Epithelial cell of proximal tubule (primary cell): ENCODE measurements at places on chromosomes 12 and 14.

DNA sequence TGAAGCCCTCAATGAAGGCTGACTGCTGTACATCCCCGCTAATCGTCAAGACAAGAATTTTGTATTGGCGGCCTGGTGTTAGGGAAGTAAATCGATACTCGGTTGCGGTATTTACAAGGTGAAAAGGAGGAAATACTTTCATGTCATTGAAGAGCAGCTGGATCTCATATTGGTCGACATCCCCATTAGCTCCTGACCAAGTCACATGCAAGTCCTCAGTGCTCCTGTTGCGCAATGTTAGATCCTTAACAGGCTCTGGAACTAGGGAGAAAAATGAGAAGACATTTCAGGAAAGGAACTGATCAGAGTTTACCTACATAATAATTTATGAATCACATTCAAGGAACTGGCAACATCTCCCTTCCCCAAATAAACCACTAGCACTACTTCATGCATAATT is 66.2 kb downstream of the PTPRB start:
- DNase-seq, result no peak

DNA sequence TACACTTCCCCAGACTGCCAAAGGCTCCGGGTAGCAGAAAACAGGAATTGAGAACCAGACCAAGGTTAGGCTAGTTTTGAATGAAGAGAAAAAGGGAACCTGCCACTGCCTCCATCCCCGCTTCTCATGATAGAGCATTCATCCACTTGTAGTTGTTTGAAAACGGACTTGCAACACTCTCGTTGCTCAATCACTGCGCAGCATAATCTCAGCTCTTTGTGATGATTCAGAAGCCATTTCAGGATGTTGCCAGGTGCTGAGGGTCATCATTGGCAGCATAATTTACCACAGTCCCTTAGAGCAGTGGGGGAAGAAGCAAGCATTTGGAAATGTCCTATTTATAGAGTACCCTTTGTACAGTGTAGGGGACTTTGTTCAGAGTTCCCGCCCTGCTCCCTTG is 25.6 kb downstream of the KCNK13 start:
- peak; percentile 86 for DNase-seq

DNA sequence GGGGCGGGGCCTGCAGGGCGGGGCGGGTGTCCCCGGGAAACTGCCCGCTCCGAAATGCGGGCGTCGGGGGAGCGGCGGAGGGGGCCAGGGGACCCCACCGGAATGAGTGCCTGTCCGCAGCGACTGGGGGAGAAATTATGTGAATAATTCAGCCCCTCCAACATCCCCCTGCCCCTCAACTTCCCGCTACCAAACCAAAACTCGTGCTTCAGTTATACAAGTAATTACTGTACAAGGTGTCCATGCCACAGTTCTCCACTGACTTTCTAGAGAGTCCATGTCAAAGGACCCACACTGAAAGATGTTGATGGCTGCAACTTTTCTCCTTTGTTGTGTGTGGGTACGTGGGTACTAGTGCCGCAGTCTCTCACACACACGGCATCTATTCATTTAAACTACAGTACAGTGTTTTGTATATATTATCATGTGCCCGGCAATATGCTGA is 414 bp upstream of the CDK17 start:
- no peak for DNase-seq

- DNase-seq, result no peak
These were observed 98.1 kb downstream of the DDHD1 start for GRCh38 chr14:53055003-53055402.

GRCh38 chr14:95496111-95496681 is 20.3 kb downstream of the SYNE3 start:
- DNase-seq, result no peak

GRCh38 chr14:71240866-71241520 is 333.7 kb downstream of the PCNX1 start:
- no peak for DNase-seq

GRCh38 chr14:91554535-91555332 is 44.6 kb upstream of the PPP4R3A start:
- DNase-seq, result no peak

DNA sequence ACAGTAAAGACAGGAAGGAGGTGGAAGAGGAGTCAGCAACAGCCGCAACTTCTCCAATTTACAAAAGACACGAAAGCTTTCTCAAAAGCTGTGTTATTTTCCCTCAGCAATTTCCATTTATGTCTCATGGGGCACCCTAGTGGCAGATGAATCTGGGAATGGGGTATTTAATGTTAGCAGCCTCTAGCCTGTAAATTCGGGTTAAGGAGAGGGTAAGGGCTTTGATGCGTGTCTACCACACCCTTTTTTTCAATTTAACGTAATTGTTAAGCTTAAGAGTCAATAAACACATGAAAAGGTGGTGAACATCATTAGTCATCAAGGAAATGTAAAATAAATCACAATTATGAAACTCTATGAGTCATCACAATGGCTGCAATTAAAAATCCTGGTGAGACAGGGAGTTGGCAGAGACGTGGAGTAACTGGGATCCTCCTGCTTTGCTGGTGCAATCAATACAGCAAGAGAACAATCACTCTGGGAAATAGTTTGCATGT is 986.4 kb downstream of the AACS start:
- DNase-seq, result peak; percentile 41

- DNase-seq, result peak; percentile 82
These were observed 156.3 kb downstream of the TMX1 start for GRCh38 chr14:51396222-51396815.

- DNase-seq, result peak; percentile 52
These were observed 218.6 kb upstream of the SYT1 start for GRCh38 chr12:78645956-78646355.

- DNase-seq, result no peak
These were observed 23.0 kb upstream of the TBK1 start for GRCh38 chr12:64428956-64429355.

DNA sequence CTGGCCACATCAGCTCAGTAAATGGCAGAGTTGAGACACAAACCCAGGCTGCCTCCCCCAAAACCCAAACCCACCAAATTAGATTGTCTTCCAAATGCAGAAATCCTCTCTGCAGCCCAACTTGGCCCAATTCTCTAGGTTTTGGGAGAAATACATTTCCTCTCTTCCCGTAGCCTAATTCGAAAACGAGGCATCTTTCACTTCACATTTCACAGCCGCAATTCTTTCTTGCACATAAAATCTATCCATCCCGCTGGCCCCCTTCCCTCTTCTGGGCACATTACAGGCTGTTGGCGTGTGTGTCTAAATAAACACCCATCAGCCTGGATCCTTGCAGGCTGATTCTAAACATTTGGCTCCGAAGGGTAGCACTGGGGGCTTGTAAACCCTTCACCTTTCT is 83.8 kb upstream of the VRK1 start:
- DNase-seq, result no peak

DNA sequence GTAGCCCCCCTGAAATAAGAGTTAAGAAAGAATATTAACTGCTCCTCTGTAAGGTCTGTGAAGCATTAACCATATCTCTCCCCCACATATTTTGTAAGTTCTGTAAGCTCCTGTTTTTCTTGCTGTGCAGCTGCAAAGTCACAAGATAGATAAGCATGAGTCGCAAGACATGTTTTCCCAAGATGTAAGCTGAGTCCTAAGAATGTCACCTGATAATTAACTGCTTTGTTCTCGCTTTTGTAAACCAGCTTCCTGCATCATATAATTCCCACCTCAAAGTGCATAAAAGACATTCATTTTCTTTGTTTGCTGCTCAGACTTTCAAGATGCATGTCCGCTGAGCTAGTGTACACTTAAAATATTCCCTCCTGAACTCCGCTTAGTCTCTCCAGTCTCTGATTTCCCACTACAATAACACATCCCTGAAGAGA is 27.0 kb upstream of the PHC1 start:
- DNase-seq, result peak; percentile 43

DNA sequence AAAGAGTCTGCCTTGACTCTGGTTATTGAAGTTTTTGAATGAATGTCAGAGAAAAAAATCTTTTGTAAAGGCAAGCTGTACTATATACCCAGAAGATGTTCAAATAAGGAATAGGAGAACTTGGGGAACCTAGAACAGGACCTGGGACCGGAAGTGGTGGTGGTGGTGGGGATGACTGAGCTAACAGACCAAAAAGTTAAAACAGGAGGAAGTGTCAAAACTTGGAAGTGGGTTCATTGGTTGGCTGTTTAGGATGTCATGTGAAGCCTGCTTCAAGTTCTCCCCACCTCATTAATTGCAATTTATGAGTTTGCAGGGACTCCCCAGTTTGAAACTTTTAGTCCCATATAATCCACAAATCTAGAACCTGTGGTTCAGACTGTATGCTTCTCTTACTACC is 26.2 kb downstream of the PLXNC1 start:
- DNase-seq, result no peak

DNA sequence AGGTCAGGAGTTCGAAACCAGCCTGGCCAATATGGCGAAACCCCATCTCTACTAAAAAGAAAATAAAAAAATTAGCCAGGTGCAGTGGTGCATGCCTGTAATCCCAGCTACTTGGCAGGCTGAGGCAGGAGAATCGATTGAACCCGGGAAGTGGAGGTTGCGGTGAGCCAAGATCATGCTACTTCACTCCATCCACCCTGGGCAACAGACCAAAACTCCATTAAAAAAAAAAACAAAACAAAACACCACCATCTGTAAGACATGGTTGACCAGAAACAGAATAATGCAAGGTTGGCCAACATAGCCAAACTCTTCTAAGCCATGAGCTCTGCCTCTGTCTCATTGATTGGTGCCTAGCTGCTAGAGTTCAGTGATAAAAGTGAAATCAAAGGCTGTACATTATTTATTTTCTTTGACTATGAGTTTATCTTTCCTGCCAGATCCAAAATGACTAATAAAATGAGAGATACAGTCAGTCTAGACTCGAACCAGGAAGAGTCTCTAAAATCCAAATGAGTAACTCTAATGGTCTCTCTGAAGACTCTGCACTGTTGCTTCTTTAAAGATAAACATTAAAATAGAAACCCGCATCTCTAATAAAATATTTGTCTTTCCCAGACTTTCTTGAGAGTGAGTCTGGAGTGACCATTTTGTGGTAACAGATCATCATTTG is 404.7 kb downstream of the DAD1 start:
- DNase-seq, result no peak

GRCh38 chr14:45906257-45906656 is 653.3 kb upstream of the MIS18BP1 start:
- DNase-seq, result peak; percentile 20

GRCh38 chr12:70796989-70797388 is 123.5 kb downstream of the PTPRR start:
- DNase-seq, result no peak

DNA sequence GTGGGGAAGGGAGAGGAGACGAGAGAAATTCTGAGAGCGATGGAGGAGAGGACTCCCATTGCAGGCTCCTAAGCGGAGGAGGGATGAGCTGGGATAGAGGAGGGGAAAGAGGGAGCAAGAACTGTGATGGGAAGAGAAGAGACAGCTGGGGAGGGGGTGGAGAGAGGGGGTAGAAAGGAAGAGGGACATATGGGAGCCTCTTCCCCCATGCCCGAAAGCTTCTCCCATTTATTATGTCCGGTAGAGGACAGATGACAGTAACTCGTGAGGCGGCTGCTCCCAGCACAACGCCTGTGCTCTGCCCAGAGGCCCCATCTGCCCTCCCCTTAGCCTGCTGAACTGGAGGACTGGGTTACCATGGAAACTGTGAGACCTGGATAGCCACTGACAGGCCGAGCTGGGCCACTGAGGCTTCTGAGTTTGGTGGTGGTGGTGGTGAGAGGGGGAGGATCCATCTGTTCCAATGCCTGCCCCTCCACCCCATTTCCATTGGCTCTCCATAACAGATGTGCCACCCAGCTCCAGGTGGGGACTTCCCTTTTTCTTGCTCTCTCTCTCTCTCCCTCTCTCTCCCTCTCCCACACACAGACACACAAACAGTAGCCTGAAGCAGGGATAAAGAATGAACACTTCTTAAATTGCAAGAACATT is 8.3 kb downstream of the CPNE6 start:
- DNase-seq, result no peak

- DNase-seq, result no peak
These were observed 39.0 kb downstream of the SLC38A4 start for GRCh38 chr12:46786774-46787173.

DNA sequence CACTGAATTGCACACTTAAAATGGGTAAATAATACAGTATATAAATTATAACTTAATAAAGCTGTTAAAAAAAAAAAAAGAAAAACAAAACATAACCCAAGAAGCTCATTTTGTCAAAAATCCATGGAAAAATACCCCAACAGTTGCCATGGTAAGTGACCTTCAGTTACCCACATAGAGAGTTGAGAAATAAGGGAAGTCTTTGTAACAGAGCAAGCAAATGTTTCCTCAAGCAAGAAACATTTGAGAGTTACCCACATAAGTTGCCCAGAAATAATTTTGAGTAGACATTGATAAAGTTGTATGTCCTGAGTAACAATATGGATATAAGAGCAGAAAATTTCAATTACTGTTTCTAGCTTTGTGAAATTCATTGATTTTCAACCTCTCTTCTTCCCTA is 227.4 kb downstream of the CCDC59 start:
- DNase-seq, result peak; percentile 9

- no peak for DNase-seq
These were observed 148.2 kb downstream of the ADGRD1 start for GRCh38 chr12:131101703-131102492.

DNA sequence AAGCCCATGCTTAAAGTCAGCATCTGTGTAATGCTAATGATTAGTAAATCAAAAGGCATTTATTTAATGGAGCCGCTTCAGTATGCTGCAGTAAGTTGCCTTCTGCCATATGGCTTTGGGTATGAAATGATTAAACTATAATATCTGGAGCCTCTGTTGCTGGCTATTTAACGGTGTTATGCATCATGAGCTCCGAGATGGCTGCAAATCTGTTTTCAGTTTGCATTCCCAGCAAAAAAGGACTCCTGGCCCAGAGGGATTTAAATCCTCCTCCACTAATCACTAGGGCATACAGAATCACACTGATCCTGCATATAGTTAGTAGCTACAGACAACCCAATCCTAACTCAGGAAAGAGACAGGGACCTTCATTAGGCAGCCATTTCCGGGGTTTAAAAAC is 171.5 kb upstream of the EEA1 start:
- no peak for DNase-seq

GRCh38 chr14:70188322-70188658 is 461 bp downstream of the SLC8A3 start:
- DNase-seq, result no peak

DNA sequence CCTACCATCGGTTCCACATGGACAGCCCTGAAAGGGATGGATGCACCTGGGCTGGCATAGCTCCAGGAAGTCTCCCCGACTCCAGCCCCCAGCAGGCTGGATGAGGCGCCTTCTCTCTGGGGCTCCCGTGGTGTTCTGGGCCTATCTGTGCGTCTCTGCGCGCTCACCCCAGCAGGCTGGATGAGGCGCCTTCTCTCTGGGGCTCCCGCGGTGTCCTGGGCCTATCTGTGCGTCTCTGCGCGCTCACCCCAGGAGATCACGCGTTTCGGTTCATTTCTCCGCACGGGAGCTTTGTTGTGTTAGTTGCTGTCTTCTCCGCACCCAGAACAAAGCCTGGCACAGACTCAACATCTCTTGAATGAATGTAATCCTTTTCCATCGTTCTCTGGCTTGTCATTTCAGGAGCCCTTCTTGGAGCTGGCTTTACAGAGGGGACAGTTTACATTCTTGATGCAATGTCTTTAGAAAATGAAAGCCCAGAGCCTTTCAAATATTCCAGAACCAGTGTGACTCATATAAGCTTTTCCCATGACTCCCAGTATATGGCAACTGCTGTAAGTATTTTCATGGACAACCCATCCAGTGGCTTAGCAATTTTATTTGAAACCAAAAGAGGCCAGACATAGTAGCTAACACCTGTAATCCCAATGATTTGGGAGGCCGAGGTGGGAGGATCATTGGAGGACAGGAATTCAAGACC is 40.3 kb downstream of the CFAP251 start:
- no peak for DNase-seq
